ENCODE measurements at places on chromosomes 13 and 19.

GRCh38 chr19:4732680-4733114 is 9.1 kb upstream of the DPP9 start:
- DNase-seq, result peak; percentile 44

DNA sequence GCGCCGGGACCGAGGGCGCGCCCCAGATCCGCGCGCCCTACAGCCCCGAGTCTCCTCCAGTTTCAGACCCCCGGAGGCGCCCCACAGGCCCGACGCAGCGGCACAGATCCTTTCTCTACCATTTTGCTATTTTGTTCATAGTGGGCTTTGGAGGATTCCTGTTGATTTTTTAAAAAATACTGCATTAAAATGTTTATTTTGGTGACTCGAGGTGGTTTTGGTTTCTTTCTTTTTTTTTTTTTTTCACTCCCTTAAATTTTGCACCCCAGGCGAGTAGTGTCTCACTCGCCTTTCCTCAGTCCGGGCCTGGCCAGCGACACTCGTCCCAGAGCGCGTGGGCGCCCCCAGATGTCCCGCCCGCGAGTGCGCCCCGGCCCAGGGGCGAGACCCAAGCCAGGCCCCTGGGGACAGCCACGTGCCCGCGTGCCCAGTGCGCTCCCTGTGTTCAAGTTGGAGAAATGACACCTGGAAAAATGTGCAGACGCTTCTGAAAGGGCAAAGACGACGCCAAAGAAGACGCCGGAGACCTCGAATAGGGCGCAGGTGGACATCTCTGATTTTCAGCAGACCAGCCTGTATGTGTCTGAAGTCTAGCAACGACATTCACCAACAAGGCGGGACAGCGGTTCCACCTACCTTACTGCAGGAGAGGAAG is 471 bp upstream of the INSR start:
- no peak for DNase-seq

- DNase-seq, result no peak
Observed at GRCh38 chr13:26420282-26420960, 137.1 kb upstream of the WASF3 start.

- DNase-seq, result no peak
Observed at GRCh38 chr13:113954046-113954835, 19.6 kb downstream of the C13orf46 start.

- DNase-seq, result no peak
Observed at GRCh38 chr19:44585371-44586133, 27.8 kb upstream of the IGSF23 start.

DNA sequence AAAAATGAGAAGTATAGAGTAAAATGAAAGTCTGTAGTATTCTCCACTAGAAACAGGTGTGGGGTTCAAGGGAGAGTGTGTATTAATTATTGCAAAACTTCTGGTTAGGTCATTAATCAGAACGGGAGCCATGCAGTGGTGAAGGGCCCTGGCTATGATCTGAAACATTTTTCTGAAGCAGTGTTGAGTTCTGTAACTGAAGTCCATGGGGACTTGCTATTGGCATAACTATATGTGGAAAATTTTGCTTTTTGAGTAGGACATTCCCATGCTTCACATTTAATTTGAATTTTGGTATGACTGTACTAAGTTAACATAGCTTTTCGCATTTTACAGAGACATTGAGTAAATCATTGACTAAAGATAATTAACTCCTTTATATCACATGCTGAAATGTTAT is 67.5 kb downstream of the LRCH1 start:
- DNase-seq, result no peak

DNA sequence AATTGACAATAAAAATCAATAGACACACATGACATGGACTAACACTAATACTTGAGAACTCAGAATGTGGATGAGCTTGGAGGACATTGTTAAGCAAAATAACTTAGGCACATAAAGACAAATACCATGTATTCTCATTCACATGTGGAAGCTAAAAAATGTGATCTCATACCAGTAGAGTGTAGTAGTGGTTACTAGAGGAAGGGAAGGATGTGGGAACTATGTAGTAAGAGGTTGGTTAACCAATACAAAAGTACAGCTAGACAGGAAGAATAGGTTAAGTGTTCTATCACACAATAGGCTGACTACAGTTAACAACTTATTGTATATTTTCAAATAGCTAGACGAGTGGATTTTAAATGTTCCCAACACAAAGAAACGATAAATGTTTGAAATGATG is 415.8 kb upstream of the KLF12 start:
- DNase-seq, result no peak
